ENCODE measurements at places on chromosomes 5 and 9.
A peak's percentile ranks its signal among the peaks of the same experiment; 100 is the strongest.

GRCh38 chr9:128787659-128788058 lies 606 bp downstream of the TBC1D13 start:
- DNase-seq: no peak

- DNase-seq: peak; percentile 34
These were observed 786 bp upstream of the NTNG2 start for GRCh38 chr9:132160802-132161742.

DNA sequence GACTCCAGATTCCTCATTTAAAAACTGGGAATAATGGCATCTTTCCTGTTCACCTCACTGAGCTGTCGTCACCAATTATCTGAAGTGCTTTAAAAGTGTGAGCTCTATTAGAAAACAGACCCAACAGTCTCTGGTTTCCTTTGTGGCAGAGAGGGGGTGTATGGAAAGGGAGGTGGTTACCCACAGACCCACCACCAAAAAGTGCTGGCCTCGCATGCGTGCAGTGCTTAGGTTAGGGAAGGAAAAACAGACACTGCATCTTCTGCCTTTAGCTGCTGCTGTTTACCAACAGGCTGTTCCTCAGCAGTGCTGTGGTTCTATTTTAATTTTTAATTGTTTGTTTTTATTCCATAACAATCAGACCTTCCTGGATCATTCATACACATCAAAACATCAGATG lies 249.6 kb downstream of the PIK3R1 start:
- DNase-seq: no peak

- no peak for DNase-seq
These were observed 289.5 kb upstream of the MPDZ start for GRCh38 chr9:13568841-13569601.

GRCh38 chr5:133921979-133922378 lies 46.4 kb downstream of the C5orf15 start:
- DNase-seq: no peak

GRCh38 chr5:54224103-54224826 lies 86.1 kb downstream of the ARL15 start:
- DNase-seq: peak; percentile 50

DNA sequence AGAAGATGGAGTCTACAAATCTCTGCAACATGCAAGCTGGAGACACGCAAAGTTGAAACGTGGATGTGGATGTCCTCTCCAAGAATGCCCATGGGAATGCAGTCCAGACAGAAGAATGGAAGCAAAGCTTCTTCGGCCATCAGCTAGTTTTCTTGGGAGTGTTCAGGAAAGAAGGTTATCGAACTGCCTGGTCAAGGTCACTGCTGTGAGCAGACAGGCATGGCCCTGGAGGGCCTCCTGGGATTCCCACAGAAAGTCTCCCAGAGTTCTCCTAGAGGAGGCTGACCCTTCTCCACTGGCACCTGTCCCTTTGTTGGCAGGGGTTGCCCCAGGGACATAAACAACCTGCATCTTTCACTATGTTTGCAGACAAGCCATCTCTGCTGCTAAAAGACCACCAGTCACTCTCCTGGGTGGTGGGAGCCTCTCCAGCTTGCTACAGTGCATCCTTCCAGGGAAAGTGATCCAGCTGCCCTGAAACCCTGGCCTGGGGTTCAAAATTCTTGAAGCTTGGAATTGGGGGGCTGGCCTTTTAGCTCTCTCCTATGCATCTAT lies 265.8 kb downstream of the SYK start:
- no peak for DNase-seq

DNA sequence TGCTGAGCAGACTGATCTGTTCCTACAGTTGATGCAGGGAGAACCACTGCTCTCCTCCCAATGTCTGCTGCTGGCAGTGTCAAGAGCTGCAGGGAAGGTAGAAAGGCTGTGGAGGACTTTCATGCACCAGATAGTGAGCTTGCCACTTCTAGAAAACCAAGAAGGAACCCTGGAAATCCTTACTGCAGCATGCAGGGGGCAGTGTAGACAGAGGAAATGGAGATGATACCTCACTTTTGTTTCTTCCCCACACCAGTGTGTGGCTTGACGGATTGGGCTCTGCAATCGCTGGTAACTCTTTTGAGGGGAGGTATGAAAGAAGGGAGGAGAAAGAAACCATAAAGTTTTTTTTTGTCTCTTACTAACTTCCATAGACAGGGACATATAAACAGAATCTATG lies 480.7 kb downstream of the DMAC1 start:
- DNase-seq: no peak

DNA sequence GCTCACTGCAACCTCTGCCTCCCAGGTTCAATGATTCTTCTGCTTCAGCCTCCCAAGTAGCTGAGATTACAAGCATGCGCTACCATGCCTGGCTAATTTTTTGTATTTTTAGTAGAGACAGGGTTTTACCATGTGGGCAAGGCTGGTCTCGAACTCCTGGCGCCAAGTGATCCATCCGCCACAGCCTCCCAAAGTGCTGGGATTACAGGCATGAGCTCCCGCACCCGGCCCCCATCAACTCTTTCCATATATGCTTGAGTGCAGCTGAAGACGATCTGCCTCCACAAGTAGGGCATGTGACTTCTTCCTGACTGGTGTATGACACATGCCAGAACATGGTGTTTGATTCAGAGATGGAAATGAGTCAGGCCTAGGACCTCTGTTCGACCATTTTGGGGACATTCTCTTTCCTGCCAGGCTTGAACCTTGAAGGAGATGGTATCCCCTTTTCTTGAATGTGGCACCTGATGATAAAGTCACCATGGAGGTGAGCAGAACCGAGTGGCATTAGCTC lies 7.5 kb upstream of the CNOT6 start:
- no peak for DNase-seq

- DNase-seq: no peak
These were observed 22.4 kb upstream of the KIF12 start for GRCh38 chr9:114121227-114122135.

DNA sequence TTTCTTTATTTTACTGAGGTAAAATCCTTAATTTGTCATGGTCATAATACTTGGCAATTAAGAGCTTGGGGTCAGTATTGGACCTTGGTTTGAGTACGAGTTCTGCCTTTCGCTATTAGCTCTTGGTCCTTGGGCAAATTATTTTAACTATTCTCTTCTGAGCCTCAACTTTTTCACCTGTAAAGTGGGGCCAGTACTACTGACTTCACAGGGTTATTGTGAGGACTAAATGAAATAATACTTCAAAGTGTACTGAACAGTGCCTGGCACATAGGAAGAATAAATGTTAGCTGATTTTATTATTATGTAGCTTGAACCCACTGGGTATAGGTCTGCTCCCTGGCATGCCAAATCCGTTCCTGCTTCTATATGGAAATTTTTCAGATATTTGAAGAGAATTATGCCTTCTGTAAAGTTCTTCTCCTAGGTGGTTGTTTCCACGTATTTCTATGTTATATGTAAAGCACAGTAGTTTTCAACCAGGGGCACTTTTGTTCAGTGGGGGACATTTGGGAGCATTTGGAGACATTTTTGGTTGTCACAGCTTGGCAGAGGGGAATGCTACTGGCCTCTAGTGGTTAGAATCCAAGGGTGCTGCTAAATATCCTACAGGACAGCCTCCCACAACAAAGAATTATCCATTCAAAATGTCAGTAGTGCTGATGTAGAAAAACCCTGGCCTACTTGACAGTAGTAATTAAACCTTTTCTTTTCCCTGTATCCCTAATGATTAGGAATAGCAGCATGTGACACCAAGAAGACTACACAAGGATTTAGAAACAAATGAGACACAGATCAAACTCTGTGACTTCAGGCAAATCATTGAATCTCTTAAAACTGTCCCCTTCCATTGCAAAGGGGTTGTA lies 4.5 kb downstream of the RCL1 start:
- peak; percentile 50 for DNase-seq

GRCh38 chr5:136028782-136029742 lies at the start of gene TGFBI:
Gene TGFBI (plus strand): TSS chr5:136028988. CDS start chr5:136029056, 68 bp downstream.
- DNase-seq: peak; percentile 81

DNA sequence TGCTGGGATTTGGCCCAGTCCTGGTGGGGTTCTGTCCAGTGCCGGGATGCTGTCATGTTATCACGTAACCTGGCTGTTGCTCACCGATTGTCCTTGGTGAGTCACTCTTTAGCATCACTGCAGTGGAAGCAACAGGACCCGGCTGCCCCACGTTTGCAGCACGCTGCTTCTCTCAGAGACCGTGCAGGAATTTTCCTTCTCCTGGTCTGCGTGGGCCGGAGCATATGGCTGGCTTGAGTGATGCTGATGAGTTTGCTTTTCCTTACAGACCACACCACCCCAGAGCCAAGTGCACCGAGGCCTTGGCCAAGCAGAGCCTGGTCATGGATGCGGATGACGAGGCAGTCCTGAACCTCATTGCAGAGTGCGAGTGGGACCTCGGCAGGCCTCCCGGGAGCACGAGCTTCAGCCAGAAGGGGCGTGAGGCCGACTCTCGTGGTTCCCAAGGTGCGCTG lies 21.4 kb downstream of the CEP72 start:
- no peak for DNase-seq

DNA sequence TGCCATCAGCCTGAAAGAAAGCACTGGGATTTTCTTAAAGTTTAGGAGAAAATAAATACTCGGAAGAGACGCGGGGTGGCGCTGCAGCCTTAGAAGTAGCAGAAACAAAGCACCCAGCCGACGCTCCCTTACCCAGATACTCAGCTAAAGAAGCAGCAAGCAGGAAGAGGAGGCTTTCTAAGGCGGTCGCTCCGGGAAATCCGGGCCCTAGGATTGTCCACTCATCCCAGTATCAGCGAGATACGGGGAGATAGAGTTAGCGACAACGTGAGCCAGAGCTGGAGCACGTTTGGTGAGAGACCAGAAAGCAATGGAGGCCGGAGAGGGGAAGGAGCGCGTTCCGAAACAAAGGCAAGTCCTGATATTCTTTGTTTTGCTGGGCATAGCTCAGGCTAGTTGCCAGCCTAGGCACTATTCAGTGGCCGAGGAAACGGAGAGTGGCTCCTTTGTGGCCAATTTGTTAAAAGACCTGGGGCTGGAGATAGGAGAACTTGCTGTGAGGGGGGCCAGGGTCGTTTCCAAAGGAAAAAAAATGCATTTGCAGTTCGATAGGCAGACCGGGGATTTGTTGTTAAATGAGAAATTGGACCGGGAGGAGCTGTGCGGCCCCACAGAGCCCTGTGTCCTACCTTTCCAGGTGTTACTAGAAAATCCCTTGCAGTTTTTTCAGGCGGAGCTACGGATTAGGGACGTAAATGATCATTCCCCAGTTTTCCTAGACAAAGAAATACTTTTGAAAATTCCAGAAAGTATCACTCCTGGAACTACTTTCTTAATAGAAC lies at the start of gene PCDHB2:
PCDHB2 (plus strand) TSS at position 135 of the 782 bp plus-strand sequence; CDS start at position 311, 176 bp downstream.
- DNase-seq: no peak

- no peak for DNase-seq
These were observed 105.4 kb downstream of the LPAR1 start for GRCh38 chr9:110932863-110933262.

GRCh38 chr5:66757219-66757833 lies 161.1 kb downstream of the MAST4 start:
- peak; percentile 66 for DNase-seq

DNA sequence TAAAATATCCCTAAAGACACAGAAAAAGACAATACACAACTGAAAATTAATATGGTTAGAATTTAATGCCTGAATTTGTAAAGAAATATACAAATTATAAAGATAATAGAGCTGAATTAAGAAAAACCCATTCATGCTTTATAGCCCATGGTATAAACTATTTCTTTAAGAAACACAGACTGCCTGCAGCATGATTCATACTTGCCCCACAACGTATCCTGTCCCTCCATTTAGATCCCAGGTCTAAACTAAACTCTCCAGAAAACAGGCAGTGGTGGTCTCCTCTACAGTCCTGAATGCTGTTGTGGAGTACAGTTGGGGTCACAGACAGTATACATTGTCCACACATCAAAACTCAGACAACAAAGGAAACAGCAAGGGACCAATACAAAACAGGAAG lies 24.8 kb downstream of the IL6ST start:
- DNase-seq: no peak

DNA sequence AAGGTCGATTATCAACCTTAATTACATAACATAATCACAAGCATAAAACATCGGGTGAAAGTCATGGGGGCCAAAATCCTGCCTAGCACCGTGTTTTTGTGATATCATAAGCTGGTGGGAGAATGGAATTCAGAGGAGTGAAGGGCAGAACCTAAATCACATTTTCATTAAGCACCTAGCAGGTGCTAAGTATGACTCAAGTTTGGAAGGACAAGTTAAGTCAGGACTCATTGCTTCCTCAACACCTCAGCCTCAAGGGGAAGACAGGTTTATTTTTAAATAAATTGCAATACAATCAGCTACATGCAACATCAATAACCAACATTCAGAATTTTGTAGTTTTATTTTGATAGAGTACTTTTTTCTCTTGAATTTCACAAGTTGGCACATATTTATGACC lies 33.5 kb upstream of the GAS1 start:
- no peak for DNase-seq

DNA sequence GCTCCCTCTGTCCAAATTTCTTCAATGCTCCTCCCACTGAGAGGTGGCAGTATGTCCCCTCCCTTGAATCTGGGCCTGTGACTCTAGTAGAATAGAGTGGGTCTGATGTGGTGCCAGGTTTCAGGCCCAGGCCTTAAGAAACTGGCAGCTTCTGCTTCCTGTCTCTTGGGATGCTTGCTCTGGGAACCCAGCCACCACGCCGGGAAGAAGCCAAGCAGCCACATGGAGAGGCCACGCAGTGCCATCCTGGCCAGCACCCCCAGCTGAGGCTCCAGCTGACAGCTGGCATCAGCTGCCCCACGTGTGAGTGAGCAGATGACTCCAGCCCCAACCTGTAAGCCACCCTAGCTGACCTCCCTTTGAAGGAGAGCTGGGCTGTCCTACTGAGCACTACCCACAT lies 7.3 kb upstream of the TSPAN17 start:
- DNase-seq: no peak

GRCh38 chr5:111668477-111669414 lies 88.2 kb downstream of the NREP start:
- DNase-seq: no peak

GRCh38 chr9:135607401-135608293 lies 31.7 kb downstream of the GLT6D1 start:
- no peak for DNase-seq

DNA sequence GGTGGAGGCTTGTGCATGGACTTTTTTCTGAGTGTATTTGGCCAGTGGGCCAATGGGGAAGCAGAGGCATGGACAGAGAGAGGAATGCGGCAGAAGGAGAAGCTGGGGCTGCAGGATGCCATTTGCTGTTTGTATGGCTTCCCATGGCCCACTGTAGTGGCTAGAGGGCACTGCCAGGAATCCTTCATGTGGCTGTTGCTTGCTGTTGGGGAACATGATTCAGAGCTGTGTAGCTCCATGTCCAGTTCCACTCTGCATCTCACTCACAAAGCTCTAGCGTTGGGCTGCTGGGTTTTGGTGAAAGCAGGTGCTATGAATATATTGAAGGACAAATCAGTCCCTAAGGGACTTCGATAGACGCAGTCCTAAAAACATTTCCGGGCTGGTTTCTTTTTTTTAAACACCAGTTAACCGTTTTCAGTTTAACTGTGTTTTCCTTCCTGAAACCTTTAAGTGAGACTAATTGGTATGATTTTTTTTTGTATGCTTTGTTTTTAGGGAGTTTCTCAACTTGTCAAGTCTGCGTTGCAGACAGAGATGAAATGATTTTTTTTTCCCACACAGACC lies 51.3 kb downstream of the SLC22A5 start:
- no peak for DNase-seq

Data from inflammatory macrophage treated with lipopolysaccharide for 4 hours (primary cell).